Midbrain (tissue), 1 donor: ENCODE measurements at places on chromosomes 2 and 18.

DNA sequence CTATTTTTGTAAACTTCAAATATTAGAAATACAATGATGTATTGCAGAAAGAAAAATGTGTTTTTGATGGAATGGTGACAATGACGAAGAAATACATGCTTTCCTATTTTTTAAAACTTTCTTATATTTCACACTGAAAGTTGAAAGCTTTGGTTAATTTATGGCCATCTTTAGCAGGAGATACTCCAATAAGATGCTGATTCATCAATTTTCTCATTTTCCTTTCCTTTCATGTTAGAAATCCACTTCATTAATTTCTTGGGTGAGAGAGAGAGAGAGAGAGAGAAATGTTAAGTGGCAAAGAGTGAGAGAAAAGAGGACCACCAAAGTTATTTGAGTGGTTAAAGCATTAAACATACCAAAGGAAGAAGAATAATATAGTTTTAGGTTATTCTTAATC, 28.6 kb upstream of the MAP2 start:
- no peak for DNase-seq

DNA sequence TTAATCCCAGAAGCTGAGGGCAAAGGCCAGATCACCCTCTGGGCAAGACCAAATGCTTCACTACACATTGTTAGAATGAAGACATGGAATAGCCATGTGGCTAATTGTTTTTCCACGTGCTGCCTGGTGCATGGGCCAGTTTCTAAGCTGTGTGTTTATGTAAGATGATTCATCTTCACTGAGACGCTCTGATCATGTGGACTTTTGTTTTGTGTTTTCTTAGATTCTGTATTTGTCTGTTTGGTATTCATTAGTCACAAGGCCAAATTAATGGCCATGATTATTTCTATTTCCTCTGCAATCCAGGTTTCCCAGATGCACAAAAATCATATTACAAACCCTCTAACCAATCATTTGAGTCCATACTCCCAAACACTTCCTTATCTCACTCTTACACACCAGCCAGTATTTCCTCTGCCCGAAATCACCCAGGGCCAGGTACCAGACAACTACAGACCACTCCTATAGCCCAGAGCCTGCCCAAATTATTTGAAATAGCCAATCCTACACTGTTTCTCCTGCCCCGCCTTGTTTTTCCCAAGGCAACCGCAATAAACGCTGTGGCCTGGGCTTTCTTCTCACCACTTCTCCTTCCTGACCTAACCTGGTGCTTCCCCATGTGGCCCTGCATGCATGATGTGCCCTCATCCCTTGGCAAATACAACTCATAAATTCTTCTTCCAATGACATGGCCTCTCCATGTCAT, 94.2 kb upstream of the SP3 start:
- DNase-seq, result no peak

DNA sequence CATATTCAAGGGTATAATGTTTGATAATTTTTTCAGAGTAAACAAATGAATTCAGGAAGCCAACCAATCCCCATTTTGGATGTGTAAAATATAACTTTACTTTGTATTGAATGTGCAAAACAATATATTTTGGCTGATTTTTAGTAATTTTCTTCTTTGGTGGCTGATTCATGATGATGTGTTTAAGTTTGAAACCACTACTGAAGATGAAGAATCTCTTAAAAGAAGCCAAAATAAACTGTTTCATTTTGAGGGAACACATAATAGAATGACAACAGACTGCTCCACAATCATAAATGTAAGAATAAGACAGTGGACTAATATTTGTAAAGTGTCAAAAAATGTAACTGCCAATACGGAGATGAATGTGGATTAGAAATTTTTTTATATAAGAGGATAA, 52.5 kb upstream of the TRIM43 start:
- no peak for DNase-seq

GRCh38 chr2:68993660-68994059, 19.2 kb downstream of the GKN1 start:
- no peak for DNase-seq

GRCh38 chr18:56550121-56550520, 88.3 kb downstream of the TXNL1 start:
- no peak for DNase-seq

DNA sequence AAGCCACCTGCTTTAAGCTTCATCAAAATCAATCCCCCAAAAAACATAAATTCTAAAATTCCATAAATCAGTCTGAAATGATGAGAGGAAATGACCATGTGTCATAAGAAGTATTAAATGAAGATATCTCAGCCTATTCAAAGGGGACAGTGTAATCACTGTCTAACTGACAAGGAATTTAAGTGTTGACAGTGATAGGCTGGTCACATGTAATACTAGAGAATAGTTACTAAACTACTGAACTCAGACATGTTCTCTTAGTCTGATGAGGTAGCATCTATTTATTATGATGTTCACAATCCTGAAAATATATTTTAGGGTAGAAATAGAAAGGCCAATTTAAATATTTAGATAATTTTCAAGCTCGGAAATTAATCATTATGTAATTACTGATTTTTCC, 216.1 kb downstream of the L3MBTL4 start:
- DNase-seq, result no peak

DNA sequence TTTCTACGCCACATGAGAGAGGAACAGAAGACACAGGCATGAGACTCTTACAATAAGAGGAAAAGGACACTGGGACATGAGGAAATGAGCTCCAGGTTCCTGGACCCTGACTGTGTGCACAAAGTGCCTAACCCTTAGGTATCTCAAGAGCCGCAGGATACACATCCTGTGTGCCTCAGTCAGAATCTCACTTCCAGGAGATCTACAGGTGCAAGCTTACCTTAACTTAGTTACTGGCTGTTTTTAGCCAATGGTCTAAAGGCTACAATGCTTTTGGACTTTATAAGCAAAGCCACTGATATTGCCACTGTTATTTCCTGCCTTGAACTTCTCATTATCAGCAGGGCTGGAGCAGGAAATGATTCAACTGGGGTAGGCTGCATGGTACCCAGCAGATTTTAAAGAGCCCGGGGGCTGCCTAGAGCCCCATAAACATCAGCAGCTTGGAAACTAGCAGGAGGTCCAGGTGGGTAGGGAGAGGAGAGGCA, 254.4 kb downstream of the ZNF521 start:
- DNase-seq, result no peak

DNA sequence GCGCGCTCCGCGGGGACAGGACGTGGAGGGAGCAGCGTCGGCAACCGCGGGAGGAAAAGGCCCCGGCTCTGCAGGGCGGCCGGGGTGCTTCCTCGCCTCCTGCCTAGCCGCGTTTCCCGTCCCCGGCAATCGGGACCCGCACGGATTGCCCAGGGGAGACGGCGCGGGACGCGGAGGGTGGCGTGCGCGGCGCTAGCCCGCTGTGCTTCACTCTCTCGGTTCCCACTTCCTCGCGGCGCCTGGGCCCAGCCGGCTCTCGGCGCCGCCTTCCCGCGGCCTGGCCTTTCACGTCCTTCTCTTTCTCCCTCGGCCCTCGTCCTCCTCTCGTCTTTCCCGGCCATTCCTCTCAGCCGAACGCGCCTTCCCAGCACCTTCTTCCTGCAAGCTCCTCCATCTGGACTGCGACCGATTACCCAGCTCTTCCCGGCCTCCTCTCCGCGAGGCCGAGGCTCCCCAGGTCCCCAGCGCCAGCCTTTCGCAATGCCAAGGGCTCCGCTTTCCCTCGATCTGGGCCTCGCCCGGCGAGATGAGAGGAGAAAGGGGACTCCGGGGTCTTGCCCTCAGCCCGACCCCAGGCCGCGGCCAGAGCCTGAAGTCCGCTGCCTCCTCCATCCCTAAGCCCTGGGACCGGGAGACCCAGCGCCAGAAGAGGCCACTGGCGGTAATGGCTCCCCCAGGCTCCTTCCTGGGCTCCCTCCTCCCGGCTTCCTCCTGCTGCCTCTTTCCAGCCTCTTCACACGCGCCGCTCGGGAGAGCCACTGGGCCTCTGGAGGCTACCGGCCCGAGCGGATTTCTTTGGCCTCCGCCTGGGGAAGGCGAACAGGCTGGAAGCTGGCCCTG, 34.3 kb upstream of the ATP6V1B1 start:
- DNase-seq, result no peak

DNA sequence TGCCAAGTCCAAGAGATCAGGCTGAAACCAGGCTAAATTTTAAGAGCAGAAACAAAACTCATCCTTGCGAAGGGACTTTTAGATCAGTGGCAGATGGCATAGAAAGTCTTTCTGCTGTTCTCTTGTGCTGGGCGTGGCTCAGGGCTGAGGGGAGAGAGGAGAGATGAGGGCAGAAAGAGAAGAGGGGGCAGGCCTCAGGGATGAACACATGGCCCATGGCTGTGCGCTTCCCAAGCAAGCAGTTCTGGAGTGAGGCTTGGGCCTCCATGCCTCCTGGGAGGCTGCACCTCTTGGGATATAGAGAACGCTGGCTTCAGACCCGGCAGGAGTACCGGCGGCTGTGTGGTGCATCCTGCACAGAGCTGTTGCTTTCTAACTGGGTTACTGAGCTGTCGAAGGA, 41.0 kb downstream of the HPCAL1 start:
- no peak for DNase-seq

DNA sequence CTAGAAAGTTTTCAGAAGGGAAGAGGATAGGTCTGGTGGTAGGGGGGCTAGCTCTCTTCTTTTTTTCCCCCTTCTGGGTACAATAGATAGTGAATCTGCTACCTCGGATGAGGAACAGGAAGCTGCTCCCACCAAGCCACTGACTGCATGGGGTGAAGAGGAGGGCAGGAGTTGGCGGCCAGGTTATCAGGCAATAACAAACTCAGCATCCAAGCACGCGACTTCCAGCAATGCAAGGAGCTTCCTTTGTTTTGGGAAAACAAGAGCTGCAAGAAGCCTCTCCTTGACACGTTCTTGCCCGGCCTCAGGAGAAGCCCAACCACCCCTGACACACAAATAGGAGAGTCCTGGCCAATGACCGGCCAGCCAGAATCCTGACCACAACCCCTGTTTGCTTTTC, 32.2 kb downstream of the NHEJ1 start:
- DNase-seq, result no peak

DNA sequence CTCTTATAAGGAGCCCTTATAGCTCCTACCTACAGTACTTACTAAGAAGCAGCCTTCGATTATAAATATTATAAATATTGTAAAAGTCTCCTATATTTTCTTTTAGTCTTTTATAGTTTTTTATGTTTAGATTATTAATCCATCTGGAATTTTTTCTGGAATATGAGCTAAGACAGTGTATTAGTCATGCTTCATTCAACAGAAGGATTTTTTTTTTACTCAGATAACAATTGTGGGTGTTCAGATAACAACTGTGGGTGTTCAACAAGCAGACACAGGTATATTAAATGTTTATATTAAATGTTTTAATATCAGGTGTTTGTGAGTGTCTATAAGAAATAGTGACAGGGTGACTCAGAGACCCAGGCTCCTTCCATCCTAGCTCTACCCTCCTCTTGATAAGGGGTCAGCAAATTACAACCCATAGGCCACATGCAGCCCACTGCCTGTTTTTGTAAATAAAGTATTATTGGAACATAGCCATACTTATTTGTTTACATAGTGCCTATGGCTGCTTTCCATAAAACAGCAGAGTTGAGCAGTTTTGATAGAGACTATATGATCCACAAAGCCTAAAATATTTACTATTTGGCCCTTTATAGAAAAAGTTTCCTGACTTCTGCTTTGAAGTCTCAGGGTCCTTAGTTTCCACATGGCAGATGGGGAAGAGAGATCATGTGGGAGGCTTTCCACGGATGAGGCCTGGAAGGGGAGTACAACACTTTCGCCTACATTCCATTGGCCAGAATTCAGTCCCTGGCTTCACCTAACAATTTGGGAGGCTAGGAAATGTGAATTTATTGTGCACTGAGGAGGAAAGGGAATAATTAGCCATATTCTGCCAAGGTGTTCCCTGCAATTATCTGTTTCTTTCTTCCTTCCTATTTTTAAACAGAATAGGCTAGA, 4.3 kb upstream of the SPATS2L start:
- no peak for DNase-seq
